ENCODE measurements at places on chromosomes 3 and 15.

DNA sequence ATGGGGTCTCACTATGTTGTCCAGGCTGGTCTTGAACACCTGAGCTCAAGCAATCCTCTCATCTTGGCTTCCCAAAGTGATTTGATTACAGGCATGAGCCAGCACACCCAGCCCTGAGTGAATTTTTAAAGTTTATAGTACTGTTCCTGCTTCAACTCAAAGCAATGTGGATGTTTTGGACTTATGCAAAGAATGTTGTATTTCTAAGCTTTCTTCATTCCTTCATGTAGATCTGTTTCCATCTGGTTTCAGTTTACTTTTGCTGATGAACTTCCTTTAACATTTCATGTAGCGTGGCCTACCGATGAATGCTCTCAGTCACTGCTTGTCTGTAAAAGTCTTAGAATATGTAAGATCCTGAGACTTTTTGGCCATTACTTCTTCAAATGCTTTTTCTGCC, 23.2 kb downstream of the NRG4 start:
- no peak for DNase-seq

- peak; percentile 9 for DNase-seq
Observed at GRCh38 chr3:109336291-109336861, 970 bp downstream of the DPPA4 start.

DNA sequence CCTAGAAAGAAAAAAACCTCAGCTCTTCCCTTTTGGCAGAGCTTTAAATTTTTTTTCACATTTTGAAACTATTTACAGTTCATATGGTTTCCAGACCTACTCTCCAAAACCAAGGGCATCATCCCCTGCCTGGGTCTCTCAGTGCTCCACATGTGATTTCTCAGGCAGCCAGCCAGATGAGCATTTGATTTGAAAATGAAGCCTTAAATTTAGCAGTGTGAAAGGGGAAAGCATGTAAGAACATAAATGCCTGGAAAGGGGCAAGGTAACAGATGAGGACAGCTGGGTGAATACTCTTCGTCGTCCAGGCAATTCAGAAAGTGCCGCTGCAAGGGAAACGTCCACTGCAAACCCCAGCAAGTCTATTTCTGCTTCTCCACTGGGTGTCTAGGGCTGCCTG, 94.8 kb downstream of the ATP8B4 start:
- no peak for DNase-seq

DNA sequence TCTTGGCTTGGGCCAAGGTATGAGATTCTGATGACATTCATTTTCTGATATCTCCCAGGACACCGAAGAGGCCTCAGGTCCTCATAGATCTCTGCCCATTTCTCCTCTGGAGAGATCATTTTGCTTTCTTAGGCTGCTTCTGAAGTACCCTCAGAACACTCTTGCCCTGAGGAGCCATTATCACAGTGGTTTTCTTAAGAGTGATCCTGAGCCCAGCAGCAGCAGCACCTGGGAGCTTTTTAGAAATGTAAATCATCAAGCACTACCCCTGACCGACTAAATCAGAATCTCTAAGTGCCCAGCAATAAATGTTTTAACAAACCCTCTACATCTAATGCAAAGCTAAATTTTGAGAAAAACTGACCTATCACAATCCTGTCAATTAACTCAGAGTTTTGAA, 40.6 kb upstream of the SLC9A9 start:
- no peak for DNase-seq

DNA sequence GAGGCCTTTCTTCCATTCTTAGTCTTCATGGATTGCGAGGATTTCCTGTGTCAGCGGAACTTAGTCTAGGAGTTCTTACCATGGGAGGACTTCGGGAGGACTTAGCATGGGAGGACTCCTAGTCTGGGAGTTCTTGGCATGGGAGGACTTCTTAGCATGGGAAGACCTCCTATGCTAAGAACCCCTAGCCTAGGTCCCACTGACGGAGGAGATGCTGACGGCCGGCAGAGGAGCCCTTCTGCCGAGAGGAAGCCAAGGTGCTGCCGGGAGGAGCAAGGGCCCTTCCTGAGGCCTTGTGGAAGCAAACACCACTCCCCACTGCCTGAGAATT, 35.6 kb upstream of the LDHAL6B start:
- no peak for DNase-seq

GRCh38 chr3:187737368-187738070, 7.7 kb downstream of the BCL6 start:
- DNase-seq: peak; percentile 57

DNA sequence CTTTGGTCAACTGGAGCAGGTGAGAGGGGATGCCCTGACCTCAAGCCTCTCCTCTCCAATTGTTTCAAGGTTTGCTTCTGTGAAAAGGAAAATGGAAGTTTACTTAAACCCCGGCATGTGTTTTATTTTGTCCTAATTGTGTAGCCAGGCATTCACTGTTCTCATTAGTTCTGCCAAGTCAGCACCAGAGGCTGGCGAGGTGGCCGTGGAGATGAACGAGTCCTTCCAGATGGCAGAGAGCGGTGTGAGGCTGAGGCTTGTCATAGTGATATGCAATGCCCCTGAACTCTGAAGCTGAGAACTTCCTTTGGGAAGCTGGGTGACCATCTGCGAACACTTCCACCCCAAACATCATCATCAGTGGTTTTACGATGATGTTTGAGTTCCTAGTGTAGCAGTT, 199.6 kb downstream of the TJP1 start:
- DNase-seq: no peak

GRCh38 chr3:58044691-58045483, 36.7 kb downstream of the FLNB start:
- no peak for DNase-seq

- DNase-seq: no peak
Observed at GRCh38 chr3:48548126-48548525, 8.5 kb downstream of the PFKFB4 start.

DNA sequence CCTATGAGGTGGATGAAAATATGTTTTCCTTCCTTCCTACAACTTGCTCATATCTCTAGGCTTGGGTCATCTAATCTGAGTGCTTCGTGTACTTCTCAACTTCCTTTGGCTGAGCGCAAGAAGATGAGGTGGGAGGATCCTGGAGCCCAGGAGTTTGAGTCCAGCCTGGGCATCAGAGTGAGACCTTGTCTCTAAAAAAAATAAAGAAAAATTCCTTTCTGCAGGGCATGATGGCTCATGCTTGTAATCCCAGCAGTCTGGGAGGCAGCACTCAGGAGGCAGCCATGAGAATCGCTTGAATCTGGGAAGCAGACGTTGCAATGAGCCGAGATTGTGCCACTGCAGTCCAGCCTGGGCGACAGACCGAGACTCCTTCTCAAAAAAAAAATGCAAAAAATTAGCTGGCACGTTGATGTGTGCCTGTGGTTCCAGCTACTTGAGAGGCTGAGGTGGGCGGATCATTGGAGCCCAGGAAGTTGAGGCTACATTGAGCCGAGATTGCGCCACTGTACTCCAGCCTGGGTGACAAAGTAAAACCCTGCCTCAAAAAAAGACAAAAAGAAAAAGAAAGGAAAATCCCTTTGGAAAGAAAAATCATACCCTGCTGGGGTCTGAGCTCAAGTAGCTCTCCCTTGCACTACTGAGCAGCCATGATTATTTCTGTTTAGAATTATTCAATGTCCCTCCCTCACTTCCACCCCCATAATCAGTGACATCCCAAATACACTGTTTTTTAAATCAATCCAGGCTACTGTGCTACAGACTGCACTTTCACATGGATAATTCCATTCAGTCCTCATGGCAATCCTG, 28.0 kb upstream of the RAB11A start:
- DNase-seq: no peak

GRCh38 chr15:41936649-41937567, 35.4 kb downstream of the EHD4 start:
- DNase-seq: peak; percentile 87

- no peak for DNase-seq
Observed at GRCh38 chr3:81434161-81434560, 327.3 kb downstream of the GBE1 start.

- DNase-seq: no peak
Observed at GRCh38 chr3:193737191-193737751, 144.3 kb downstream of the OPA1 start.

DNA sequence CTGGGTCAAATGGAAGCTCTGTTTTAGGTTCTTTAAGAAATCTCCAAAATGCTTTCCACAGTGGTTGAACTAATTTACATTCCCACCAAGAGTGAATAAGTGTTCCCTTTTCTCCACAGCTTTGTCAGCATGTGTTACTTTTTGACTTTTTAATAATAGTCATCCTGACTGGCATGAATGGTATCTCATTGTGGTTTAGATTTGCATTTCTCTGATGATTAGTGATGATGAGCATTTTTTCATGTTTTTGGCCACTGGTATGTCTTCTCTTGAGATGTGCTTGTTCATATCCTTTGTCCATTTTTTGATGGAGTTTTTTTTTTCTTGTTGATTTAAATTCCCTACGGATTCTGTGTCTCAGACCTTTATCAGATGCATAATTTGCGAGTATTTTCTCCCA, 745.0 kb upstream of the BCHE start:
- DNase-seq: no peak

GRCh38 chr3:96225494-96225893, 588.9 kb upstream of the EPHA6 start:
- no peak for DNase-seq

DNA sequence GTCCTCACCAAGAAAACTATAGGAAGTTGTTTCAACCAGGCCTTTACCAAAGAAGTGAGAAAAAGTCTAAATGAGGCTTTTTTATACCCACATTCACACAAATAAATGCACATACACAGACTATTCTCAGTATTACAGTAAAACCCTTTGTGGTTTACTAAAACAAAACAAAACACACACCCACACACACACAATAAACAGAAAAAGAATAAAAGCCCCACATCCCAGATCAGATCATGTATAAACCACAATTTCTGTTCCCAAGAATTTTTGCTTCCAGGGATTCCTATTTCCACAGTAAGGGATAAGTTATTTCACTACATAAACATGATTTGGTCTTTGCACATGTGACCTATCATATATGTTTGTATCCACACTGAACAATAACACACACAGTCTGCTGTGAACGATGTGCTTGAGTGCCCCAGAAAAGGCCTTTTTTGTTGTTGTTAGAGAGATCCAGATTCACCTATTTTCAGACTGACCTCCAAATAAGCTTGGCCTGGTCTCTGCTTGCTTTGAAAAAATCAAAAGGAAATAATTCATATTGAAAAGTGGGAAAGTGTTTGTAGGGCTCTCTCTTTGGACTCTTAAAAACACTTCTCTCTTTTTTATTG, 283.4 kb upstream of the ATP11B start:
- DNase-seq: no peak

GRCh38 chr3:52136513-52136912, 17.7 kb downstream of the POC1A start:
- no peak for DNase-seq

- peak; percentile 64 for DNase-seq
Observed at GRCh38 chr3:186821429-186822387, 15.4 kb upstream of the RFC4 start.

- DNase-seq: peak; percentile 55
Observed at GRCh38 chr3:171462224-171462623, 2.0 kb upstream of the TNIK start.

GRCh38 chr3:22443571-22444233, 692.7 kb upstream of the ZNF385D start:
- no peak for DNase-seq

- DNase-seq: no peak
Observed at GRCh38 chr3:105827959-105828358, 40.9 kb downstream of the CBLB start.

DNA sequence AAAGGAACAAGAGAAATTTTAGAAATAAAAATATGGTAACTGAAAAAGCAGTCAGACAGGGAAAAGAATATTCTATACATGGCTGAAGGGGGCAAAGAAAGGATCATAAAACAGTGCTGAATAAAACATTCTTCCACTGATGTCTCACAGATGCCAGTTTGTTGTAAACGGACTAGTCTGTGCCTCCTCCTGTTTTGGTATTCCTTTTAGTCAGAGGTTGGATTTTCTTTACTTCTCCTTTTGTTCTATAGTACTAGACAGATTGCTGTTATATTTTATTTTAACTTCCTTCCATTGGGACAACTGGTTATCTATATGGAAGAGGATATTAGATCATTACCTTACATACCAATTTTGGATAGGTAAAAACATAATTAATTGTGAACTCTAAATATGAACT, 16.0 kb upstream of the GNB5 start:
- DNase-seq: no peak

- DNase-seq: no peak
Observed at GRCh38 chr3:99781761-99782160, 35.9 kb upstream of the CMSS1 start.

DNA sequence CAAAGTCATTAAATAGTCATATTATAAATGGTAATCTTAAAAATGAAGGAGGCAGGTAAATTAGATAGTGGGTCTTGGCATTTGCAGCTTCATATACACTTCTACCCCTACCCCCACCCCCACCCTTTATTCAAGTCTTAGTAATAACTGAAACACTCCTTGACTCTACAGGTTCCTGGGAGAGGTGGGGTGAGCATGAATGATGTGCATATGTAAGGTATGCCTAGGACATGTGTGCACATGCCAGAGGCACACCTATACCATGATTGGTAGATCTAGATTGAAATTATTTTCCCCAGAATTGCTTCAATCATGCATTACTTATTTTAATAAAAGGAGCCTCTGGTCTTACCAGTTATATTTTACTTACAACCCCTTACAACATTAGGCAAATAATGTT, 40.1 kb upstream of the PDCD6IP start:
- no peak for DNase-seq

- no peak for DNase-seq
Observed at GRCh38 chr15:86804406-86804805, 724.7 kb downstream of the AGBL1 start.

GRCh38 chr3:11291808-11292207, 19.6 kb downstream of the ATG7 start:
- DNase-seq: no peak

DNA sequence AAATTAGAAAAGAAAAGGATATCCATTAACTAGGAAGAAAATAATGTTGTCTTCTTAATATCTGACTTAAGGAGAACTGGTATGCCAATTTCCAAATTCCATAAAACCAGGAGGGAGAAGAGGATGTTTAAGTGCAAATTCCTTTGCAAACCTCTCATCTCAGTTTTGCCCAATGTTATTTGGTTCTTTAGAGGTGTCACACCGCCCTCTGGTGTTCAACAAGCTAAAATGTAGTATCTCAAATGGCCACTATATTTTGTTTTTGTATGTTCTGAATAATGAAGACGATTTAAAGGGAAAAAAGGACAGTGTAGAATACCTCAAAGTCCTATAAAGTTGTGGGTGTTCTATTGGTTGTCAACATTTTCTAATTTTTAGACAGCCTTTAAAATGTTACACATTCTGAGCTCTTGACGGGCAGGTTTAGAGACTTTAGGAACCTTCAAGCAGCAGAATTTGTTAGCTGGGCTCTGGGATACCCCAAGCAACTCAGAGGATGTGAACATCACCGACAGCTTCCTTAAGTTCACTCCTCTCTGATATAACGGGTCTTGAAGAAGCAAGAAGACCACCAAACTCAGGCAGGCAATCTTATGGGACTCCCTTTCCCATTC, 458.3 kb downstream of the MFSD1 start:
- DNase-seq: peak; percentile 44

DNA sequence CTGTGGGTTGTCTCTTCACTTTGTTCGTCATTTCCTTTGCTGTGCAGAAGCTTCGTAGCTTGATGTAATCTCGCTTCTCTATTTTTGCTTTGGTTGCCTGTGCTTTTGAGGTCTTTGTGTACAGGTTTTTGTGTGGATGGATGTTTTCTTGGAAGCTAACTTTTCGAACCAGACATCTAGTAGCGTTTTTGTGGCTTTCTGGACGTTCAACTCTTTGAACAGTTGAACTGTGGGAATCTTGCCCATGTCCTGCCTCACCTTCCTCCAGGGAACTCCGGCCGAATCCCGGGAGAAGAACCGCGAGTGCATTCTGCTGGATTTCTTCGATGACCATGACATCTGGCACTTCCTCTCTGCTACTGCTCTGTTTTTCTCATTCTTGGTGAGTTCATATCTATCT, 70.6 kb downstream of the USF3 start:
- no peak for DNase-seq
